ENCODE measurements at places on chromosomes 3 and 15. TPM values are rescaled to one million over a fixed set of nuclear protein-coding genes. Genes with fewer than 3 reads are reported as not detected.

Gene ST8SIA2
- 0.27 TPM for total RNA-seq

- H3K4me3 ChIP-seq: no peak overlapping the region
- no peak for DNase-seq
- H3K36me3 ChIP-seq: no peaks in the 10 kb centered on the region
Observed at GRCh38 chr3:156615592-156616173, 58.7 kb upstream of the TIPARP start.

- H3K36me3 ChIP-seq: no peaks in the 10 kb centered on the region
- DNase-seq: no peak
- no peaks in the 10 kb centered on the region for H3K4me1 ChIP-seq
- no peak overlapping the region for H3K27ac ChIP-seq
- no peaks in the 10 kb centered on the region for H3K27me3 ChIP-seq
Observed at GRCh38 chr3:24199775-24200247, 254.7 kb downstream of the NR1D2 start.

GRCh38 chr3:43248973-43249372 lies 37.4 kb upstream of the SNRK start:
- H3K4me3 ChIP-seq: no peak overlapping the region
- H3K27ac ChIP-seq: no peak overlapping the region
- no peak for DNase-seq
- H3K27me3 ChIP-seq: no peaks in the 10 kb centered on the region
- H3K4me1 ChIP-seq: no peaks in the 10 kb centered on the region

GRCh38 chr3:143824735-143825385 lies 23.4 kb downstream of the SLC9A9 start:
- H3K27me3 ChIP-seq: no peaks in the 10 kb centered on the region
- H3K4me3 ChIP-seq: no peak overlapping the region
- H3K27ac ChIP-seq: peak overlapping the region; percentile 20
- DNase-seq: no peak

- peak overlapping the region; percentile 90 for H3K4me3 ChIP-seq
- no peak for DNase-seq
- H3K4me1 ChIP-seq: peaks cover 8% of the 10 kb centered on the region
- H3K27ac ChIP-seq: peak overlapping the region; percentile 100
Observed at GRCh38 chr3:150409125-150409511, 1.0 kb downstream of the TSC22D2 start.

Gene MGLL
- 306 TPM for total RNA-seq

Gene IQSEC1
- total RNA-seq: 43.0 TPM

GRCh38 chr3:182912474-182912873 lies 67.9 kb downstream of the DCUN1D1 start:
- no peak overlapping the region for H3K4me3 ChIP-seq
- no peaks in the 10 kb centered on the region for H3K27me3 ChIP-seq
- H3K4me1 ChIP-seq: no peaks in the 10 kb centered on the region
- DNase-seq: no peak

- no peaks in the 10 kb centered on the region for H3K4me1 ChIP-seq
- no peak overlapping the region for H3K4me3 ChIP-seq
- no peaks in the 10 kb centered on the region for H3K36me3 ChIP-seq
- no peak for DNase-seq
Observed at GRCh38 chr3:124291008-124291407, 299.1 kb upstream of the ROPN1 start.

DNA sequence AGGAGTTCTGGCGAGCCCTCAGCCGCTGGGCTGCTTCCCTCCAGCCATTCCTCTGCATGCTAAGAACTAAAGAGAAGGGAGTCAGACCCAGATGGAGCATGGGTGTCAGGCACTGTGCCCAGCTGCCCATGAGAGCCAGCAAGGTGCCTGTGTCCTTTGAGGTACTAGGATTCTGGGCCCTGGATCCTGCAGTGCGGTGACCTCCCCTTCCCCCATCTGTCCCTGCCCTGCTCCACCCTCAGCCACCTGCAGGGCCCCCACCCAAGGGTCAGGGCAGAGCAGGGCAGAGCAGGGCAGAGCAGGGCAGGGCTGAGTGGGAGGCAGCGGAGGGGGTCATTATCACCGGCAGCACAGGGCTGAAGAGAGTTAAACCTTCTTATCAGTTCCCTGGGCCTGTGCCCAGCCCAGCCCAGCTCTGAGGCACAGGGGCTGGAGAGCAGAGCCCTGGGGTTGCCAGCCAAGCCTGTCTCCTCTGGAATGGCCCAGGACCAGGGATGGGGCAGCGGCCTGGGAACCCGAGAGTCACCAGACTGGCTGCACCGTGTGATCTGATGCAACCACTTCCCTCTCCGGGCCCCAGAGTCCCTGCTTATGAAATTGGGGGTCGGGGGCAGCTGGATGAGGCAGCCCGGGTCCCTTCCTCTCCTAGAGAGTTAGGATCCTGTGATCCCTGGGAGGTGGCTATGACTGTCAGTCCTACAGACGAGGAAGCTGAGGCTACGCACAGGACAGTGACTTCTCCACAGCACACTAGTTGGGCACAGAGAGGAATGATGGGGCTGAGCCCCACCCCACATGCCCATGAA lies 17.3 kb downstream of the ZDHHC19 start:
- DNase-seq: peak; percentile 79
- no peak overlapping the region for H3K4me3 ChIP-seq
- H3K36me3 ChIP-seq: no peaks in the 10 kb centered on the region
- peaks cover 10% of the 10 kb centered on the region for H3K4me1 ChIP-seq

- H3K4me1 ChIP-seq: no peaks in the 10 kb centered on the region
- H3K27ac ChIP-seq: no peak overlapping the region
- no peak for DNase-seq
- H3K4me3 ChIP-seq: no peak overlapping the region
Observed at GRCh38 chr15:56533731-56534403, 68.9 kb upstream of the MNS1 start.

DNA sequence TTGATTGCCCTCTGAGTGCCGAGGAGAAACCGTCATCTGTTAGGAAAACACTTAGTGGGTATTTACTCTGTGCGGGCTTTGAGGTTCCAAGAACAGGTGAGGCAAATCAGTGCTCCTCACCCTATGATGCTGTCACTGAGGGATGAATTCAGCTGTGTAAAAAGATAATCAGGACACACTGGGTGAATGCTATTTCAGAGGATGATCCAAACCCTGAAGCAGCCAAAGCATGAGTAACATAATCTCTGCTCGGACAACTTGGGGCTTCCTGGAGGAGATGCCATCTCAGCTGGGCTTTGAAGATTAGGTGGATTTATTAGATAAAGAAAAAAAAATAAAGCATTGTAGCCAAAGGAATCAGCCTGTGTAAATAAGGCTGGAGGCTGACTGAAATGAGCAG lies 10.5 kb upstream of the GADL1 start:
- no peaks in the 10 kb centered on the region for H3K36me3 ChIP-seq
- H3K27ac ChIP-seq: no peak overlapping the region
- H3K4me3 ChIP-seq: no peak overlapping the region
- no peak for DNase-seq
- no peaks in the 10 kb centered on the region for H3K4me1 ChIP-seq

Data from transverse colon (tissue), 4 donors.